ENCODE measurements at places on chromosomes 4 and X.

GRCh38 chr4:145735347-145735675, 55.4 kb downstream of the C4orf51 start:
- DNase-seq: no peak

DNA sequence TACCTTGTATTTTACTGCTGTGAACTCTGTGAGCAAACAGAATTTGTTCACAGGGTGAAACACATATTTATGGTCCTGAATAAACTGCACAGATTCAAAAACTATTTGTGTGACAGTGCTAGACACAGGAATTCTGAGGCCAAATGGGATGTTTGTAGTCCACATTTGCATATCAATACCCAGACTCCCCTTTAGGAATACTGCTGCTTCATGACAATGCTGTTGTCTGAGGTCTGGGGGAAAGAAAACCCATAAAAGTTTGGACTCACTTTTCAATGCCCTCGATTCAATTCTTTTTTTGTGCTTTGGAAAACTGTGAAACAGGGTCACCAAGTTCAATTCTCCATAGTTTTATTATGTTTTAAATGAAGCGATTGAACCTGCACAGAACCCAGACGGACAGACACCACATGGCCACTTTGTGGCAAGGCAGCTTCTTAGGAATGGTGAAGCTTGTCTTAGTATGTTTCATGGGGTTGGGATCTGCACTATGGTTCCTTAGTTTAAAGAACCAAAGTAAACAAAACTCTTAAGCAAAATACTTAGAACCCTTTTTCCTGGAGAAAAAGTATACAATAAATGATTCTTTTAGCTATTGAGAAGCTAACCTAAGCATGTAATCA, 92.3 kb upstream of the MAD2L1 start:
- no peak for DNase-seq

- DNase-seq: no peak
These were observed 69.8 kb downstream of the ZFX start for GRCh38 chrX:24219320-24219719.

DNA sequence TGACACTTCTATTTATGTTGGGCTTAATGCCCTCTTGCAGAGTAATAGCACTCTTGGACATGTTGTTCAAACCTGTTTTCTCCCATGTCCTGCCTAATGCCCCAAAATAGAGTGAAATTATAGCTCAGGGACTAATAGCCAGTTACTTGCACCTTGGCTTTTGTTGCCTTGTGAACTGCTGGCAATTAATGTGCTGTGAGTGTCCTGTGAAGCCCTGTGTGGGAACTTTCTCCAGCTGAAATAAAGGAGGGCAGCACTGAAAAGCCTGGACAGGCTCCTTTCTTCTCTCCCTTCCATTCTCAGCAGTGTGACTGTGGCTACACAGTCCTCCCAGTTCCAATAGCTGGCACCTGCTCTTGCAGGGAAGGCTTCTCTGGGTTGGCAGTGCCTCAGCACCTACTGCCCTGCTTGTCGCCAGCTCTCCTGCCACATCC, 72.4 kb downstream of the DCLK2 start:
- no peak for DNase-seq

DNA sequence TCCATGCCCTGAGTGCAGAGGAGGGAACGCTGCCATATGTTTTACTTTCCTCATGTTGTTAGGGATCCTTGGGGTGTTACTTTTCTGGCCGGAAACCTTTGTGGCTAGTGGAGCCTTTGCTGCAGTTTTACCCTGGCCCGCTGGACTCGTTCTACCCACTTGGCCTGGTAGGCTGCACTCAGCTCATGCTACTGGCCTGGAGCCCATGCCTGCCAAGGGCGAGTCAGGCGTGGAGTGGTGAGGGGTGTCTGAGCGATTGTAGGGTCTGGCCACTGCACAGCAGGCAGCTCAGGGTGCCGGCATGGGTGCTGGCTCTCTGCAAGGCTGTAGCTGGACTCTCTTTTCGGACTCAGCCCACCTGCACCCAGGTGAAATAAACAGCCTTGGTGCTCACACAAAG, 41.4 kb upstream of the IL9R start:
- DNase-seq: no peak

DNA sequence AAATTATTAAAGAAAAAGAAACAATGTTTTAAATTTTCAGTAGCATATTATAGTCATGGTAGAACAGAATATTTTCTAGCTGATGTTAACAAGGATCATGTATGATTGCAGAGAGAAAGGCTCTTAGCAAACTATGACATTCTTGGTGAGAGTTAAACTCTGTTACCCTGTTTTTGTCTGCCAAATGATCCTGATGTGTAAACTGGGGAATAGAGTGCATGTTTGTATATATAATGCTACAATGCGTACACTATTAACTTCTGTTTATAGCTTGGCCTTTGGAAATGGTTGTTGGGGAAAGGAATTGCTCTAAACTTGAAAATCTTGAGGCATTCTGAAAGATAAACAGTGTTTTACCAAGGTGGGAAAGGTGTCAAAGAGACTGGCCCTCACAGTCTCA, 292.7 kb downstream of the ARHGAP24 start:
- no peak for DNase-seq

DNA sequence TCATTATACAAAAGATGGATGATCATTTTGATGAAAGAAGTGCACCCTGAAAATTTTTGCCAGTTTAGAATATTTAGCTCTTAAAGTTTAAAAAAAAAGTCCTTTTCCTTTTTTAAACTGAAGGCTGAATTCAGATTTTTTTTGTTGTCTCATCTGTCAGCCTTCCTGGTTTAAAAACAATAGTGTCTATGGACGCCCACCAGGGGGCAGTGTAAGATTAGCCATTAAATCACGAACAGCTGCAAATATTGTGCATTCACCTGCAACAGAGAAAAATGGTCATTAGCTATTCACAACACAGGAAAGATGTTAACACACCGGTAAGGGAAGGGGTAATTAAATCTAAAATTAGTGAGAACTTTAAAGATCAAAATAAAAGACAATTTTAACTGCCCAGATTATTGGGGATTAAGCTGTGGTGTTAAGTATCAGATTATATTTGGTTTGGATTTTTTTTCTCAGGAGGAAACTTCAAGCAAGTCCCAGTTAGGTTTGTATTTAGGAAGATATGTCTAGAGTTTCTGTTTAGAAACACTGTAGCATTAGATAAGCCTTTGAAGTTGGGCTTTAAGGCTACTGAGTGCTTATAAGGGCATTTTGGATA, 4.4 kb upstream of the CXorf38 start:
- no peak for DNase-seq

GRCh38 chr4:168928875-168929274, 81.2 kb downstream of the CBR4 start:
- DNase-seq: no peak

- DNase-seq: no peak
These were observed 22.9 kb downstream of the ZFYVE28 start for GRCh38 chr4:2395584-2395983.

GRCh38 chr4:122775039-122775438, 42.5 kb downstream of the BBS12 start:
- DNase-seq: no peak

- DNase-seq: no peak
These were observed 4.2 kb downstream of the MYOZ2 start for GRCh38 chr4:119139822-119140252.

DNA sequence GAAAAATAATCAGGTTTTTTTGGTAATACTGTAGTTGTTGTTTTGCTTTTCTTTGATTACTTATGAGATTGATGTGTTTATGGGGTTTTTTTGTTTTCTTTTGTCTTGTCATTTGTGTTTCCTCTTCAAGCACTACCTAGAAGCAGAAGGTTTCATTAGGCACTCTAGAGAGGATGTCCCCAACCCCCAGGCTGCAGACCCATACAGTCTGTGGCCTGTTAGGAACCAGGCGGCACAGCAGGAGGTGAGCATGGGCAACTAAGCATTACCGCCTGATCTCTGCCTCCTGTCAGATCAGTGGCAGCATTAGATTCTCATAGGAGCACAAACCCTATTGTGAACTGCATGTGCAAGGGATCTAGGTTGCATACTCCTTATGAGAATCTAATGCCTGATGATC, 22.9 kb upstream of the NOCT start:
- no peak for DNase-seq

DNA sequence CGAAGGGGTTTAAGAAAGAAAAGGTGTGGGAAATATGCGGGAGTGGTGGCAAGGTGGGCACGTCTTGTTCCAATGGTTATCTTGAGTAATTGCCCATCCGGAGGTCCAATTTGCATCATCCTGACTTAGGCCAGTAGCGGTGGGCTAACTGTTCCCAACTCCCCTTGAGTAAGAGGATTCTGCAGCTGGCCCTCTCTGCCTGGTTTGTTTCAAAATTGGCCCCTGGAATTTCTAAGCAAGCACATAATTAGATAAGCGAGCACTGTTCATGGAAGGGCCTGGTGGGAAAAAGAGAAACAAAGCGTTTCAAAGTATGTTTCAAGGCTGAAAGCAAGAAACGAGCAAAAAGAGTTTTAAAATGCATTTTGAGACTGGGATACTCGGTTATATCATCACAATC, 198.2 kb downstream of the CEP135 start:
- no peak for DNase-seq

DNA sequence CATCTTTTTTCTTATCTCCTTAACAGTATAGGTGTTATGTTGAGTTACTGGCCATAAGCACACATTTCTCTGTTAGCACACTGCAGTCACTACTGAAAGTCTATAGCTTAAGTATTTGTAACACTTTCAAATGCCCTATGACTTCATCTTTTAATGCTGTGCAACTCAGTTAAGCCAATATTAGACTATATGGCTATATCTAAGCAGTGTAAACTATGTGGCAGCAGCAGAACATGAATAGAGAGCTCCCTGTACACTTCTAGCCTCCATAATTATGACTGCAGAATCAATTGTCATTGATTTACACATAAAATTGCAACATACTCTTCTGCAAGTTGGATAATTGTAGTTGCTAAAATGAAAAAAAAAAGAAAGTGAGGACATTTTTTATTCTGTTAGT, 250.3 kb downstream of the EPHA5 start:
- no peak for DNase-seq

DNA sequence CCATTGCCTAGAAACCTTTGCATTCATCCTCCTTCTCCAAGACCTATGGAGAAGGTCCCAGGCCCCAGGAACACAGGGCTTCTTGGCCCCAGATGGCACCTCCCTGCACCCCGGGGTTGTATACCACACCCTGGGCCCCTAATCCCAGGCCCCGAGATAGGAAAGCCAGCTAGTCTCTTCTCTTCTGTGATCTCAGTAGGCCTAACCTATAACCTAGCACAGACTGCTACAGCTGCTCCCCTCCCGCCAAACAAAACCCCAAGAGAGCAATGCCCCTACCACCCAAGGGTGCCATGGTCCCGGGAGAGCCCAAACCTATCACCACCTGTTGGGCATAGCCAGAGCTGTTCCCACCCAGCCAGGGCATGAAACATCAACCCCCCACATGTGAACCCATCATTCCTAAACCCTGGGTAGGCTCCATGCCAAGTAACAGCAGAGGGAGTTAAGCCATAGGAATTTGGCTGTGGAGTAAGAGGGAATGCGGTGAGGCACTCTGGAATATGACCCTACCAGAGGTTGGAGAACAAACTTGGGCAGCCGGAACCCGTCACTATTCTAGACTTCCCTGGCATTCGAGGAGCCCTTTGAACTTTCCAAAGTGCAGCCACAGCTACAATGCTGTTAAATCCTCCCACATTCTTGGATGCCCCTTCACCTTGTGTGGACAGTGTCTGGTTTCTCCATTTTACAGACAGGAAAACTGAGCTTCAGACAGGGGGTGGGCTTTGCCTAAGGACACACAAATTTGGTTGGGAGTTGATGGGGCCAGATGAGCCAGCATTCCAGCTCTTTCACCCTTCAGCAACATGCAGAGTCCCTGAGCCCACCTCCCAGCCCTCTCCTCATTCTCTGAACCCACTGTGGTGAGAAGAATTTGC, 10.9 kb upstream of the SASH3 start:
- DNase-seq: no peak

GRCh38 chrX:67289055-67289499, 254.7 kb upstream of the AR start:
- no peak for DNase-seq

GRCh38 chr4:54700986-54701385, 43.2 kb downstream of the KIT start:
- no peak for DNase-seq

- DNase-seq: no peak
These were observed 83.6 kb downstream of the CCNG2 start for GRCh38 chr4:77240469-77241066.

DNA sequence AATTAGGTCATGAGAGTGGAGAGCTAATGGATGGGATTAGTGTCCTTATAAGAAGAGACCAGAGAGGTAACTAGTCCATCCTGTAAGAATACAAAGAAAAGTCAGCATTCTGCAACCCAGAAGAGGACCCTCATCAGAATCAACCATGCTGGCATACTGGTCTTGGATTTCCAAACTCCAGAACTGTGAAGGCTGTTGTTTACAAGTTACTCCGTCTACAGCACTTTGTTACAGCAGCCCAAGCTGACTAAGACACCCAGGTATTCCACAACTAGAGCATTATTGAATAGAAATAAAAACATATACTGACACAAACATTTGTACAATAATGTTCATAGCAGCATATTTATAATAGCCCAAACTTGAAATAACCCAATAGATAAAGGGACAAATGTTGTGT, 9.2 kb downstream of the TMEM156 start:
- DNase-seq: no peak

GRCh38 chrX:48787505-48788443, 1.4 kb downstream of the GATA1 start:
- DNase-seq: no peak

DNA sequence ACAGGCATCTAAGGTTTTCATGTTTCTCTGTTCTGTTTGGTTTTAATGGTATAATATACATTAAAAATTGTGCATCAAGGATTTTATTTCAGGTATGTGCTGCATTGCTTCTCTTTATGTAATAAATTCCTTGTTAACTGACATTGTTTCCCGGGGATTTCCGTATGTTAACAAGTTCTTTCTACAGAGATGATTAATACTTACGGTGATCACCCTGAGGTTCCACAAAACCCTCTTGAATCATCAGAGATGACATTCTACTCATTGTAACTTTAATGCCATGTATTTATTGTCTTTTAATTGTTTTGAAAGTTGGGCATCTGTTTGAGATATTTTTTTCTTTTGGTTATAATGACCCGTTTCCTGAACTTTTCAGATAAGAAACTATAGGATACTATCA, 37.5 kb downstream of the ARHGAP10 start:
- no peak for DNase-seq

DNA sequence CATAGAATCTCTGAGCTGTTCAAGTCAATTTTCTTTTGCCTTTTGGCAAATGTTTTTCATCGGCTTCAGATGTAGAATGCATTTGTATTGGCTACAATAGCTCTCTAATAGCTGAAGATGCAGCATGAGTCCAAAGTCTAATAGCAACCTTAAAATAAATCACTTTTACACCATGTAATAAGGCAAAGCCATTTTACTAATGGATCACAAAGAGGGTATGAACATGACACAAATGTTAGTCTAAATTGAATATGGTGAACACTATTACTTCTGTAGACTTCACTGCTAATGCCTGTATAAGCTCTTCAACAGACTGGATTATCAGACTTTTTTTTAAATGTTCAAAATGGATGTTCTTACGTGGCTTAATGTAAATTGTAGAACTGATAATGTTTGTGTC, 645.3 kb downstream of the TLL1 start:
- no peak for DNase-seq

- no peak for DNase-seq
These were observed 859.3 kb downstream of the RPA4 start for GRCh38 chrX:97743014-97743413.
